ENCODE measurements at places on chromosomes 13 and 19. TPM values are rescaled to one million over a fixed set of nuclear protein-coding genes. Genes with fewer than 3 reads are reported as not detected.

DNA sequence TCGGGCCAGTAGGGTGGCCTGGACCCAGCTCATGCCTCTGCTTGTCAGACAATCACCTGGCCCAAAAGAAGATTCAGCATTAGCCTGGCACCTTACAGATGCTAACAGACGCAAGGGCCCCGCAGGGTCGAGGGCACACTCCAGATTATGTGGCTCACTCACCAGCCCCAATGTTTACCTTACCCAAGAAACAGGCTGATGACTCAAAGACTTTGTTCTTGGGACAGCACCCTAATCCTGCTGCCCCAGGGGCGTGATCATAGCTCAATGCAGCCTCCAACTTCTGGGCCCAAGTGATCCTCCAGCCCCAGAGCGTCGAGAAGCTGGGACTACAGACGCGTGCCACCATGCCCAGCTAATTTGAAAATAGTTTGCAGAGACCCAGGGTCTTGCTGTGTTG is 9.8 kb downstream of the ECSIT start:
- no peak for DNase-seq

- DNase-seq, result no peak
Measured at GRCh38 chr19:13401388-13401787, 104.9 kb downstream of the CACNA1A start.

- DNase-seq, result no peak
Measured at GRCh38 chr19:8097198-8097597, 44.6 kb downstream of the CCL25 start.

Gene CEACAM20
- not detected for polyA plus RNA-seq

GRCh38 chr13:59345311-59345710 is 818.4 kb downstream of the DIAPH3 start:
- no peak for DNase-seq

- DNase-seq, result no peak
Measured at GRCh38 chr13:98195054-98195791, 18.2 kb upstream of the RNF113B start.

- no peak for DNase-seq
Measured at GRCh38 chr19:11180346-11180745, 17.0 kb downstream of the KANK2 start.

GRCh38 chr13:84810781-84811180 is 928.5 kb upstream of the SLITRK1 start:
- no peak for DNase-seq

Gene FZR1
- polyA plus RNA-seq, result 23.6 TPM

DNA sequence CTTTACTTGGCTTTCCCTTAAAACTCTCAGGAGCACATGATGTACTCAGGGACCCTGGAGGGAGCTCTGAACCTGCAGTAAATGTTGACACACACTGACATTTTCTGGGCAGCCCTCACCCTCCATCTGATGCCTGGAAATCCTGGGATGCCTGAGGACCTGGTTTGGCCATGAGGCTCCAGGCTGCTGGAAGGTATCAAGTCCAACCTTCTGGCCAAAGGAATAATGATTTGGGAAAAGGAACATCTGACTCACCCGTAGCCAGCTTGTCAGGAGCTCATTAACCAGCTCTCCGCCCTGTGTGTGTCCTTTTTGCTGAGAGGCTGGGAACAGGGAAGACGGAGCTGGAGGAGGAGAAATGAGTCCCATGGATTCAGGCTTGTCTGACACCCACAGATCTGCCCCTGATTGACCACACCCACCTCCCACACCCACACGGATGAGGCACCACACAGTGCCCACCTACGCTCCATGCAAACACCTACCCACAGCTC is 10.3 kb downstream of the ZNF558 start:
- DNase-seq, result no peak

Gene GSK3A
- 68.5 TPM for polyA plus RNA-seq

DNA sequence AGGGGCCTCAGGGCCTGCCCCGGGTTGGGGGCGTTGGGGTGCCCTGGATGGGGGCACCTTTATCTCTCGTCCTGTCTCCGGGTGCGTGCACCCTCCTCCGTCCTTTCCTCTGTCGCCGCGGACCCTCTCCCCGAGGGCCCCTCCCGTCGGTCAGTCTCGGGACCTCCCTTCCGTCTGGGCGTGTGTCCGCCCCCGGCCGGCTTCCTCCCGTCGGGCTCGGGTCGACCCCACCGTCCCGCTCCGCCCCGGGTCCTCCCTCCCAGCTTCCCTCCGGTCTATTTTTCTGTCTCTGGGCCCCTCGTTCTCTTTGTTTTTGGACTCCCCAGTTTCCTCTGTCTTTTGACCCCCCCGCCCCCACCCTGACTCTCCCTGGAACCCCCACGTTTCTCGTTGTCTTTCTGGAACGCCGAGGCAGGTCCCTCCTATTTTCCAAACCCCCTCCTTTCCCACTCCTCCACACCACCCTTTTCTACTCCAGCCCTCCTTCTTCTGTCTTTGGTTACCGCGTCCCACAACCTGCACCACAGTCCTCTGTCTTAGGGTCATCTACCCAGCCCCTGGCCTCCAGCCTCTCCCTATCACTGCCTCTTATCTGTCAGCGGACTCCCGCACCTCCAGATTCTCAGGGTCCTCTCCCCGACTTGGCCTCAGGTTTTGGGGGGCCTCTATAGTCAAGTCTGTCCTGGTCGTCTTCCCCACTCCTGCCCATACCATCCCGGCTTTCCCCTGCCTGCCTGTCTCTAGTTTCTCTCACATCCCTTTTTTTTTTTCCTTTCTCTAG is 757 bp downstream of the EGLN2 start:
- DNase-seq, result no peak

Gene KLC3
- not detected for polyA plus RNA-seq

- no peak for DNase-seq
Measured at GRCh38 chr13:73339086-73339485, 280.3 kb downstream of the KLF5 start.

DNA sequence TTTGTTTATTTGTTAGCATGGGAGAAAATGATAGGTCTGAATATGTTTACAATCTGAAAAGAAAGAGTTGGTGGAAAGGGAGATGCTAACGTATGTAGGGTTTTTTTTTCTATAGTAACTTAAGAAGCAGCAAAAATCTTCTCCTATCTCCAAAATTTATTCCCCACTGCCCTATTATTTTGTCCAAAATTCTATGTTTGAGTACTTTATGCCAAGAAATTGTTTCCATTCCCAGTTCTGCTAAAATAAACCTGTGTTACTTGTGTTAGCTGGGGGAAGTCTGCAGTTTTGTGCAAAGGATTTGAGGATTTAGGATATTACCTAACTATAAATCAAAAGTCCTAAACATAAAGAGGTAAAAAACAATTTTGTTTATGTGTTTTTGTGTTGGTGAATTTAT is 2770.4 kb upstream of the PCDH20 start:
- DNase-seq, result peak; percentile 40

DNA sequence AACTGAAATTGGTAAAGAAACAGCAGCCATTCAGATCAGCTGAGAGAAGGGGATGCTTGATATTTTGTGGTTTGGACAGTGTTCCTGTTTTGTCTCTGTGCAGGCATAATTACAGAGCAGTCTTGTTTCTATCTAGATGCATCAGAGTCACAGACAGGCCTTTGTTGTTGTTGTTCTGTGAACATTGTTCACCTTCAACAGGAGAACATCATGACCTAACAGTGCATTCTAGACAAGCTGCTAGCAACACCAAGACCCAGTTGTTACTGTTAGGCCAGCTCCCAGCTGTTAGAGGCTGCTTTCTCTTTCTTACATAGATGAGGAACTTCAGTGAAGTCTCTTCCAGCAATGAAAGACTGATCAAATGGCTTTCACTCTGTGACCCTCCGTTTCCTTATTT is 8.5 kb upstream of the LSR start:
- DNase-seq, result no peak

Measured in muscle of arm (tissue), 14 donors.